ENCODE measurements at places on chromosomes 11 and 22.

DNA sequence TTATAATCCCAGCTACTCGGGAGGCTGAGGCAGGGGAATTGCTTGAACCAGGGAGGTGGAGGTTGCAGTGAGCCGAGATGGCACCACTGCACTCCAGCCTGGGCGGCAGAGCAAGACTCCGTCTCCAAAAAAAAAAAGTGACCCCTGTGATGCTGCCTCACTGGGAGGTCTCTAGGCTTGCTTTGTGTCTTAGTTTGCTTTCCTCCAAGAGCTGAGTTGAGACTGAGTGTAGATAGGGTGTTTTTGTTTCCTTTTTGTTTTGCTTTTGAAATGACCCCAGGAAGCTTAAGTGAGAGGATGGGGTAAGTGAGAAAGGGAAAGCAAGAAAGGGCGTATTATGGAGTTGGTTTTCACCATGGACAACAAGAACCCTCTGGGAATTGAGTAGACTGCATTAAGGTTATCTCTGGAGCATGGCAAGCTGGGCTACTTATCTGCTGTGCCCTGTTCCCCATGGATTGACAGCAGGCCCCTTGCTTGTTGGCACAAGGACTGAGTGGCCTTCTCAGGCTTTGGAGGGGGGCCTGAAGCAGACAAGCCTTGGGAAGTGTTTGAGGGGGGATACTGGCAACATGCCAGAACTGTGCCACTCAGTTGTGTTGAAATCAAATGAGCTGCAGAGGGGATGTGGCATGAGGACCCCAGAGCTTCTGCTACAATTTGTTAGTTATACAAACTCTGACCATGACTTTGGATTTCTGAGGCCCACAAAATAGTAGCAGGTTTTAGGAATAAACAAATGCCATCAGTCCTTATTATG, 300.6 kb upstream of the C11orf87 start:
- DNase-seq: no peak

DNA sequence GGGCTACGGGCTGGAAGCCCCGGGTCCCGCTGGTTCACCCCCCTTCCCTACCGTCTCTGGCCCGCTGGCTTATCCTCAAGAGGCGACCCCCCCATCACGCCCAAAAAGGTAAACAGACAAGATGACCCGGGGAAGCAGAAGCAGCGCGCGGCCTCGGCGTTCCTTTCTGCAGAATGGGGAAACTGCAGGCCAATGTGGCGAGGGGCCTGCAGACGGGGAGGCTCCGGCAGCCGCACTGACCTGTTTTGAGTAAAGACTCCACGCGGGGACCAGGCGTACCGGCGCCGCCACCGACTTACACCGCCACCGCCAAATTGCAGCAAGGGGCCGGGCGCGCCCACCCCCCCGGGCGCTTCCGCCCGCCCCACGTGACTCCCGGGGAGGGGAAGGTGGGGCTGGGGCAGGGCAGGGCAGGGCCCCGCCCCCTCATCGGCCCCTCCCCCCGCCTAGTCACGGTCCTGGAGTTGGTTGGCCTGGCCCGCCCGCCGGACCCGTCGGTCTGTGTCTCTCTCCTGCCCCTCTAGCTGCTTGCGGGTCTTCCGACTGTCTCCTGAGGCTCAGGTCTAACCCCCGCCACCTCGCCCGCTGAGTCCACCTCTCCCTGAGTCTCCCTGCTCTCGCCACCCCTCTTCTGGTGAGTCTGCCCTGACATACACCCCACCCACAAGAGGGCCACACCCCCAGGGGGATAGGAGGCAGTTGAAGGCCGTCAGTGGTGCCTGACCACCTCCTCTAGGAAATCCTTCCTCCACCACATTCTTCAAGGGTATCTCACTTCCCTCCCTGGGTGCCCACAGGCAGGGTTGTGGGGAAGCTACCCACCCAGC, at the start of gene ARAP1:
Gene ARAP1 (minus strand): TSS at position 321 of the 827 bp plus-strand sequence. CDS start 25,280 bp downstream, outside the sequence.
- DNase-seq: peak; percentile 94

- no peak for DNase-seq
Observed at GRCh38 chr22:34709641-34710040, 356.3 kb upstream of the ISX start.

GRCh38 chr11:134313379-134313778, 18.4 kb upstream of the GLB1L2 start:
- DNase-seq: no peak

GRCh38 chr22:35866651-35867050, 149.0 kb downstream of the APOL5 start:
- peak; percentile 9 for DNase-seq

- DNase-seq: peak; percentile 59
Observed at GRCh38 chr11:92211576-92212167, 12.9 kb upstream of the FAT3 start.

- no peak for DNase-seq
Observed at GRCh38 chr22:49517211-49517610, 310.5 kb downstream of the BRD1 start.

GRCh38 chr11:68974421-68975194, 6.2 kb downstream of the MRGPRD start:
- DNase-seq: peak; percentile 57

DNA sequence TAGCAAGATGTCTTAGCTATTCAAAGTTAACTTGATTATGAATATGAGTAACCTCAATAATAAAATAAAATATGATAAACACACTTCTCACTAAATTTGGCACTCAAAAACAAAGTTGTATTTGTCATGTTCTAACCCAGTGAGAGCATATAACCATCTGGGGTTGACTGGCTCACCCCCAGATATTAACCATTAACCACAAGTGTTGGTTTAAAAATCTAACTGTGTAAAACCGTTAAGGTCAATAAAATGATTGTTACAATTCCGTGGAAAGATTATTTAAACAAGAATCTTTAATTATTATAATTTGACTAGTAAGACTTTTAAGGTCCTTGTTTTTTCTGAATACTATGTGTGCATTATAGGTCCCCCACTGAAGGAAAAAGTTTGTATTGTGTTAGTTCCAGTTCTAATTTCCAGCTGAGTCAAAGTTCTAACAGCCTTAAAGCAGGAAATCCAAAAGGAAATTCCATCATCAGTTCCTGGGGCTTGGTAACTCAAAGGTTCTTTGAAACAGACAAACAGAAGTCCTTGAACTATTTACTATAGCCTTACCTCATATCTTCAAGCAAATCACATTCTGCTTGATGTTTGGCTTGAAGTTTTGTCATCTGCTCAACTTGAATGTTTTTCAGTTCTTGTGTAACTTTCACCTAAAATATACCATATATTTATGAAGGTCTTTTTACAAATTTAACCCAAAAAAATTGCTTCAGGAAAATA, 2.5 kb downstream of the FCHSD2 start:
- peak; percentile 20 for DNase-seq

- peak; percentile 51 for DNase-seq
Observed at GRCh38 chr22:24105013-24105360, 76.3 kb upstream of the SUSD2 start.

GRCh38 chr11:61967924-61968757, 707 bp upstream of the FTH1 start:
- DNase-seq: no peak

DNA sequence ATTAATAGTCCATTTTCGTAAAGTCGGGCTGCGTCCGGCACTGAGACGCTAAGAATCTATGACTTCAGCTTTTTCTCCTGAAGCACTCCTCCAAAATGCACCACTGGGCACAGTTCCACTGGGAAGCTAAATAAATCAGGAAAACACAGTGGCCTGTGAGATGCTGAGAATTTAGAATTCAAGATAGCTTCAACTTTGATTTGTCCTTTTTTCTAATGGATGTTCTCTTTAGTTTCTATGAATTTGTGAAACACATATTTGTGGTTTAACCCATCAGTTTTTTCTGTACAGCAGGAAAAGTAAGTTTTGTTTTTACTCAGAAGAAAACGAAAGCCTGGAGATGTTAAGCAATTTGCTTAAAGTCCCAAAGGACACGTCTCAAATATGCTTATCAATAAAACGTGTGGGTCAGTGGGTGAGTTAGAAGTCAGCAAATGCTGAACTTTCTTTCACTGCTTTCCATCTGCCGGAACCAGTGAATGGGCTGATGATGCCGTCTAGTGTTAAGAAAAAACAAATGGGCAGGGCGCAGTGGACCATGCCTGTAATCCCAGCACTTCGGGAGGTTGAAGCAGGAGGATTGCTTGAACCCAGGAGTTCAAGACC, 40.7 kb upstream of the CLMP start:
- no peak for DNase-seq

DNA sequence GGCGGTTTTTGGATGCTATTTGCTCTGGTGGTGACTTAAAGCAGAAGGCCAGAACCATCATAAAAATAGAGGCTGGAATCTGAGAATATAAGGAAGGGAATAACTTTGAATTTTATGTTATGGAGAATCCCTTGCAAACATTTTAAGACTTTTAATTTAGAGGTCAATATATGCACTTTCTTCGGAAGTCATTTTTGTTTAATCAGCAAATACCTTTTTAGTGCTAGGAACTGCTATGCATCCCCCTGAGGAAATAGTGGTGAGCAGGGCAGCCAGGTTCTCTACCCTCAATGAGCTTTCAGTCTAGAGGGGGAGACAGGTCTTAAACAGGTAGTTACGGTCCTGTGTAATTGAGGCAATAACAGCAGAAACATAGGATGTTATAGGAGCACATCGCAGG, 266.5 kb upstream of the MPPED2 start:
- no peak for DNase-seq

- DNase-seq: no peak
Observed at GRCh38 chr11:119530509-119530908, 107.5 kb upstream of the THY1 start.

GRCh38 chr11:37450613-37451012, 852.6 kb upstream of the RAG2 start:
- DNase-seq: no peak

DNA sequence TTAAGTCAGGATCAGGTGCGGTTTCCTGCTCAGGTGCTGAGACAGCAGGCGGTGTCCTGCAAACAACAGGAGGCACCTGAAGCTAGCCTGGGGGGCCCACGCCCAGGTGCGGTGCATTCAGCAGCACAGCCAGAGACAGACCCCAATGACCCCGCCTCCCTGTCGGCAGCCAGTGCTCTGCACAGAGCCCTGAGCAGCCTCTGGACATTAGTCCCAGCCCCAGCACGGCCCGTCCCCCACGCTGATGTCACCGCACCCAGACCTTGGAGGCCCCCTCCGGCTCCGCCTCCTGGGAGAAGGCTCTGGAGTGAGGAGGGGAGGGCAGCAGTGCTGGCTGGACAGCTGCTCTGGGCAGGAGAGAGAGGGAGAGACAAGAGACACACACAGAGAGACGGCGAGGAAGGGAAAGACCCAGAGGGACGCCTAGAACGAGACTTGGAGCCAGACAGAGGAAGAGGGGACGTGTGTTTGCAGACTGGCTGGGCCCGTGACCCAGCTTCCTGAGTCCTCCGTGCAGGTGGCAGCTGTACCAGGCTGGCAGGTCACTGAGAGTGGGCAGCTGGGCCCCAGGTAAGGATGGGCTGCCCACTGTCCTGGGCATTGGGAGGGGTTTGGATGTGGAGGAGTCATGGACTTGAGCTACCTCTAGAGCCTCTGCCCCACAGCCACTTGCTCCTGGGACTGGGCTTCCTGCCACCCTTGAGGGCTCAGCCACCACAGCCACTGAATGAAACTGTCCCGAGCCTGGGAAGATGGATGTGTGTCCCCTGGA, at the start of gene MYO7A:
Gene MYO7A (plus strand): TSS at position 327 of the 772 bp plus-strand sequence. CDS start 2,389 bp downstream, outside the sequence.
- peak; percentile 63 for DNase-seq

GRCh38 chr22:38489561-38490145, 16.5 kb downstream of the DDX17 start:
- DNase-seq: no peak

DNA sequence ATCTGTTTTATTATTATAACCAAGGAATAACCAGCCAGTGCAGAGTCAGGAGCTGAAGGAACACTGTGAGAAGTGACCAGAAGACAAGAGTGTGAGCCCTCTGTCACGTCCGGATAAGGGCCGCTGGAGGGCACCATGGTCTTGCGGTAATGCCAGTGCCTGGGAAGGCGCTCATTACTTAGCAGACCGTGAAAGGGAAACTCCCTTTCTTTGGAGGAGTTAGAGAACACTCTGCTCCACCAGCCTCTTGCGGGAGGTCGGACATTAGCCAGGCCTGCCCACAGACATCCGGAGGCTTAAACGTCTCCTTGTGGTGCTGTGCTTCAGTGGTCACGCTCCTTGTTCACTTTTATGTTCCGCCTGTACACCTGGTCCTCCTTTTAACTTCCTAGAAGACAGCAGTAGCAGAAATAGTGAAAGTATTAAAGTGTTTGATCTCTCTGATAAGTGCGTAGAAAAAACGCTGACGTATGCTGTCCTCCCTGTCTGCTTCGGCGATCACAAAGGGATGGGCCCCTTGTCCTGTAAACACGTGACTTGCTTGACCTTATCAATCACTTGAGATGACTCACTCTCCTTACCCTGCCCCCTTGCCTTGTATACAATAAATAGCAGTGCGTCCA, 120.6 kb upstream of the LMO1 start:
- no peak for DNase-seq

GRCh38 chr11:1157645-1158591, at the start of gene MUC5AC:
TSS of gene MUC5AC (plus strand) at chr11:1157953. CDS start at chr11:1158000, 47 bp downstream.
- no peak for DNase-seq

DNA sequence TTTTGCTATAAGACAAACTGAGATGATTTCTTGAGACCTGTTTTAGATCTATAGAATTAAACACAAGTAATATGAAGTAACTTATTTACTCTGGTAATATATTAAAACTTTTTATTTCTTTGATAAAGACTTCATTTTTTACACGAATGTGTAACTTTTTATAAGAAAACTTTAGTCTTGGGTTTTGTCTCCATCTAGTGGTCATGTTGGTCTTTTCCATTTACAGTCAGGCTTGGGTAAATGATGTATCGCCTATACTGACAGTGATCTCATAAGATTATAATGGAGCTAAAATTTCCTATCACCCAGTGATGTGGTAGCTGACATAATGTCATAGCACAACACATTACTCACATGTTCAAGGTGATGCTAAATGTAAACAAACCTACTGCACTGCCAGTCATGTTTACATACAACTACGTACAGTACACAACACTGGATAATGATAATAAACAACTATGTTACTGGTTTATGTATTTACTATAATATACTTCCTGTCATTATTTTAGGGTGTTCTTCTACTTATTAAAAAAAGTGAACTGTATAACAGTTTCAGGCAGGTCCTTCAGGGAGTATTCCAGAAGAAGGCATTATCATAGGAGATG, 7.5 kb upstream of the C11orf97 start:
- peak; percentile 51 for DNase-seq

GRCh38 chr11:71499125-71499524, 27.9 kb upstream of the KRTAP5-7 start:
- no peak for DNase-seq

DNA sequence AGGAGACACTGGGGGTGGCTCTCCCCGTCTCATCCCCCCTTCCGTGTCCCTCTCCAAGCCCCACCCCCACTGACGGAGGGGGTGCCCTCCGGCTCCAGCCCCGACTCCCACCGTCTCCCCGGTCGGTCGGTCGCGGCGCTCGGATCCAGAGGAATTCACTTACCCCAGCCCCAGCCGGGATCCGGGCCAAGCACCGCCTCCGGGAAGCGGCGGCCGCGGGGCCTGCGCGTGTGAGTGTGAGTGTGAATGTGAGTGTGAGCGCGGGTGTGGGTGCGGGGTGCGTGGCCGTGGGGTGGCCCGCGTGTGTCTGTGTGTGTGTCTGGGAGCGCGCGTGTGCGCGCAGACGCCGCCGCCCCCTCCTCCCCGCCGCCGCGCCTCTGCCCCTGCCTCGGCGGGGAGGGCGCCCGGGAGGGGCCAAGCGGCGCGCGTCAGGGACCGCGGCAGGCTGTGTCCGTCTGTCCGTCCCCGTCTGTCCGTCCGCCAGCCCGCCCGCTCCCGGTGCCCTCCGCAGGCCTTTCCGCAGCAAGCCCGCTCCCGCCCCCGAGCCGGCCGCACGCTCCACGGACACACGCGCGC, at the start of gene ELFN2:
Gene ELFN2 (minus strand): TSS at position 345 of the 576 bp plus-strand sequence. CDS start 51,945 bp downstream, outside the sequence.
- DNase-seq: peak; percentile 54
